ENCODE measurements at places on chromosomes 13 and 19. TPM values are rescaled to one million over a fixed set of nuclear protein-coding genes. Genes with fewer than 3 reads are reported as not detected.

Gene ATP7B
- polyA plus RNA-seq, result 47.4 TPM

DNA sequence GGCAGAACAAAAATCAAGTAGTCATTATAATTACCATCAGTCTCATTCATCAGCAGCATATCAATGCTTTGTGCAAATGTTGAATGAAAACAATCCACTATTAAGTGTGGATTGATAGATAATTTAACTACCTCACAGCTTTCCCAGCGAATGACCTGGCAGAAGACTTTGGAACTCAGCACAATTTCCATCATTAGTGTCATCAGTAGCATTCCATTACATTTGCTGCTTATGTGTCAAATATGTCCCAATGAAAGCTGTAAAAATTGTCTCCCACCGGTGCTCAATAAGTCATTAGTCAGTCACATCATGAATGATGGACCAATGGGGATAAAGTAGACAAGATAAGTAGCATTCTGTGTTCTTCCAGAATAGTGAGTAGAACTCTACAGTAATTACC lies 1513.5 kb upstream of the PRR20A start:
- H3K27ac ChIP-seq, result no peak overlapping the region
- no peaks in the 10 kb centered on the region for H3K4me1 ChIP-seq
- no peaks in the 10 kb centered on the region for H3K36me3 ChIP-seq
- no peaks in the 10 kb centered on the region for H3K27me3 ChIP-seq
- H3K4me3 ChIP-seq, result no peak overlapping the region

DNA sequence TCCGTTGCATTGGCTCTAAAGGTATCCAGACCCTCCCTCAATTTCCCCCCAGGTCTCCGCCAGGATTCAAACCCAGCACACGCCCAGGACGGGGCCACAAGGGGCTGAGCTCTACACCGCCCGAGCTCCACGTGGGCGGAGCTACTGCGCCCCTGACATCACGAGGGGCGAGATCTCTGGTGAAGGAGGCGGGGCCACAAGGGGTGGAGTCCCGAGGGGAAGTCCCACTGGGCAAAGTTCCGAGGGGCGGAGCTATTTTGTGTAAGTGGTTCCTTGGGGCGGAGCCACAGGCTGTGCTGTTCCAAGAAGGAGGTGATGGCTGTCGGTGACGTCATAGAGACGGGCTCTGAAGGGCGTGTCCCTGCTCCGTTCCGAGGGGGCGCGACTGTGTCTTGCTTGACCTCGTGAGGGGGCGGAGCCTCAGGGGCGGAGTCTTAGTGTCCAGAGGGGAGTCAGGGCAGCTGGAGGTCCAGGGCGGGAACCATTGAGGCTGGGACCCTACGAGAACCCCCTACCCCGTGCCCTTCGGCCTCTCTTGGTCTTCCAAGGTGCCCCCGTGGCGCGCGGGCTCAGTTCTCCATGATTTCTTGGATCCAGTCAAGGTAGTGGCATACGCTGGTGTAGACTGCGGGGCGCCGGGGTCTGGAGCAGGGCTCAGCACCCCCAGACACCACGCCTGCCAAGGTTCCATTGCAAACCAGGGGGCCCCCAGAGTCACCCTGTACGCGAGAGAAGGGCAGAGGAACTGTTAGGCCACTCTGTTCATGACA lies 1.3 kb upstream of the KLK8 start:
- no peaks in the 10 kb centered on the region for H3K36me3 ChIP-seq
- peaks cover 17% of the 10 kb centered on the region for H3K27me3 ChIP-seq
- no peak overlapping the region for H3K4me3 ChIP-seq
- no peaks in the 10 kb centered on the region for H3K4me1 ChIP-seq
- no peak overlapping the region for H3K27ac ChIP-seq

Gene B3GNT8
- 29.7 TPM for polyA plus RNA-seq
